ENCODE measurements at places on chromosomes 12 and 14. TPM values are rescaled to one million over a fixed set of nuclear protein-coding genes. Genes with fewer than 3 reads are reported as not detected.

The KLRD1 gene
- 58.2 TPM for total RNA-seq

The CLEC2B gene
- 70.3 TPM for total RNA-seq

The BATF gene
- 220 TPM for total RNA-seq

GRCh38 chr14:52640137-52640536, 55.2 kb downstream of the ERO1A start:
- no peak for DNase-seq
- peaks cover 14% of the 10 kb centered on the region for H3K36me3 ChIP-seq
- H3K4me3 ChIP-seq = no peak overlapping the region
- no peaks in the 10 kb centered on the region for H3K27me3 ChIP-seq

GRCh38 chr14:105817971-105818711, 291.8 kb downstream of the TMEM121 start:
- no peak for DNase-seq
- H3K4me3 ChIP-seq = no peak overlapping the region
- H3K4me1 ChIP-seq = no peaks in the 10 kb centered on the region
- H3K27ac ChIP-seq = no peak overlapping the region

DNA sequence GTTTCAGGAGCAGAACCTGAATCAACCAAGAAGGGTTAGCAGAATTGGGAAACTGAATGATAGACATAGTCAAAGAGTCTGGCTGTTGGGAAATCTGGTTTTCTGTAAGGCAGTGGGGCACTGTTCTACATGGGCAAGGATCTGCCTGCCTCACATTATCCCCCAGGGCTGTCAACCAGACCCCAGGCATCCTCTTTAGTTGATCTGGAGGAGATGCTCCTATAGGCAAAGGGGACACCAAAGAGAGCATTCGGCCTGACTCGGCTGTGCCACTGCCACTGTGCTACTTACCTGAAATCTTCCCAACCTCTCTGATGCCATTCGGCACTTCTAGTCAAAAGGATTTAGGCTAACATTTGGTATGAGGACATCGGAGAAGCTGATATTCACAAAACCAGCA, 4.1 kb downstream of the ISCU start:
- no peak for DNase-seq
- H3K4me3 ChIP-seq = no peak overlapping the region
- H3K27me3 ChIP-seq = no peaks in the 10 kb centered on the region
- no peak overlapping the region for H3K27ac ChIP-seq
- H3K4me1 ChIP-seq = peaks cover 18% of the 10 kb centered on the region
- peaks cover 30% of the 10 kb centered on the region for H3K36me3 ChIP-seq

The GABARAPL1 gene
- total RNA-seq = 24.9 TPM

GRCh38 chr12:120916561-120916960, 12.4 kb upstream of the SPPL3 start:
- no peaks in the 10 kb centered on the region for H3K4me1 ChIP-seq
- no peak for DNase-seq
- peaks cover 11% of the 10 kb centered on the region for H3K36me3 ChIP-seq
- H3K4me3 ChIP-seq = no peak overlapping the region
- H3K27me3 ChIP-seq = no peaks in the 10 kb centered on the region

GRCh38 chr12:117587631-117588287, 226.3 kb upstream of the NOS1 start:
- no peaks in the 10 kb centered on the region for H3K4me1 ChIP-seq
- H3K36me3 ChIP-seq = no peaks in the 10 kb centered on the region
- H3K4me3 ChIP-seq = no peak overlapping the region

GRCh38 chr12:91140026-91140931, 29.0 kb upstream of the LUM start:
- H3K27me3 ChIP-seq = no peaks in the 10 kb centered on the region
- no peak overlapping the region for H3K4me3 ChIP-seq
- H3K4me1 ChIP-seq = no peaks in the 10 kb centered on the region
- DNase-seq = no peak
- no peaks in the 10 kb centered on the region for H3K36me3 ChIP-seq

DNA sequence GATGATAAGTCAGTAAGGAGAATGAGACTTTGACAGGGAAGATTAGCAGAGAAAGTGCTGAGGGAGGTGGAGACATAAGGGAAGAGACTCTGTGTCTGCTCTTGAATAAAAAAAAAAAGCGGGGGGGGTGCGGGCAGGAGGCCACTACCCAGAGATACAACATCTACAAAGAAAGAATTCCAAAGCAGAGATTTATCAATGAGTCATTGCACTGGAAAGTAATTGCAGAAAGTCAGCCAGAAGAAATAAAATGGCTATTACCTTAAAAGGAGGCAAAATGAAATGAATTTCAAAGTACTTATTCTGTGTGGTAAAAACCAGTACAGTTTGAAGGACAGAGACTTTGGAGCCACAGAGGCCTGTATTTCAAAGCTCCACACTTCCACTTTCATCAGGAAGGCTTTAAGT, 267.1 kb upstream of the PRKD1 start:
- H3K4me3 ChIP-seq = no peak overlapping the region
- H3K27me3 ChIP-seq = no peaks in the 10 kb centered on the region
- no peaks in the 10 kb centered on the region for H3K4me1 ChIP-seq
- no peak for DNase-seq
- no peak overlapping the region for H3K27ac ChIP-seq
- H3K36me3 ChIP-seq = no peaks in the 10 kb centered on the region

The LRRK2 gene
- total RNA-seq = 0.29 TPM

GRCh38 chr14:91163316-91163715, 49.4 kb downstream of the DGLUCY start:
- peaks cover 5% of the 10 kb centered on the region for H3K36me3 ChIP-seq
- H3K27ac ChIP-seq = no peak overlapping the region
- H3K4me1 ChIP-seq = no peaks in the 10 kb centered on the region
- no peak overlapping the region for H3K4me3 ChIP-seq
- no peaks in the 10 kb centered on the region for H3K27me3 ChIP-seq

The B4GALNT1 gene
- total RNA-seq = 1.5 TPM

DNA sequence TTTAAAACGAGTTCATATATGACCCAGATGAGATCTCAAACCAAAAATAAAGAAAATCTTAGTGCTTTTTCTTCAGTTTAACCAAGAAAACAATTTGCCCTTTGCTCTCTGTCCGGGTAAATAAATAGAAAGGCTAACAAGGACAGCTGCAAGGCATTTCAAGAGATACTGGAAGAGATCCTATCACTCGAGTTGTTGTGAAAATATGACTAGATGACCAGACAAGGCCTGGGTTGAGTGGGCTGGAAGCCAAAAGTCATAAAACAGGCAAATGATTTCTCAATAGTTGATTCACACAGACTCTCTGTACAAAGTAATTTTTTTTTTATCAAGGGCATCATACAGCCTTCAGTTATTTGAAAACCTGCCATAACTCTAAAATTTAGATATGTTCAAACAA, 55.9 kb upstream of the AVPR1A start:
- H3K4me3 ChIP-seq = no peak overlapping the region
- H3K4me1 ChIP-seq = no peaks in the 10 kb centered on the region
- no peaks in the 10 kb centered on the region for H3K27me3 ChIP-seq

- DNase-seq = no peak
- H3K4me1 ChIP-seq = no peaks in the 10 kb centered on the region
- no peaks in the 10 kb centered on the region for H3K36me3 ChIP-seq
- H3K4me3 ChIP-seq = no peak overlapping the region
Measured at GRCh38 chr12:84982888-84983287, 53.2 kb downstream of the TSPAN19 start.

DNA sequence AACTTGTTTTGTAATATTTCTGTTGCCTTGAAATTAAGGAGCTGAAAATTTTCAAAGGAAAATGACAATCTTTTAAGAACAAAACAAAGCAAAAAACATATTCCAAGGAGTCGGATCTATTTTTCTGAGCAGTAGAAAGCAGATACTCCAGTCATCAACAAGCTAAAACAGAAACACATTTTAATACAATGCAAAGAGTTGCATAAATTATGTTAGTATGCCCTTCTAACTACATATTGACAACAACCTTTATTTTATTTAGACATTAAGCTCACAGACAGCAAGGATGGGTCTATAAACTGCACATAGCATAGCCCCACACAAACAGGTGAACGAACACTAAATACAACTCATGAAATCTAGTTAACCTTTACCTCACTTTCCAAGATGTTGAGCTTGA, 106.0 kb downstream of the PPP1R12A start:
- H3K4me1 ChIP-seq = peaks cover 21% of the 10 kb centered on the region
- H3K27ac ChIP-seq = no peak overlapping the region
- no peak for DNase-seq
- no peaks in the 10 kb centered on the region for H3K27me3 ChIP-seq

The TMPRSS12 gene
- not detected for total RNA-seq

DNA sequence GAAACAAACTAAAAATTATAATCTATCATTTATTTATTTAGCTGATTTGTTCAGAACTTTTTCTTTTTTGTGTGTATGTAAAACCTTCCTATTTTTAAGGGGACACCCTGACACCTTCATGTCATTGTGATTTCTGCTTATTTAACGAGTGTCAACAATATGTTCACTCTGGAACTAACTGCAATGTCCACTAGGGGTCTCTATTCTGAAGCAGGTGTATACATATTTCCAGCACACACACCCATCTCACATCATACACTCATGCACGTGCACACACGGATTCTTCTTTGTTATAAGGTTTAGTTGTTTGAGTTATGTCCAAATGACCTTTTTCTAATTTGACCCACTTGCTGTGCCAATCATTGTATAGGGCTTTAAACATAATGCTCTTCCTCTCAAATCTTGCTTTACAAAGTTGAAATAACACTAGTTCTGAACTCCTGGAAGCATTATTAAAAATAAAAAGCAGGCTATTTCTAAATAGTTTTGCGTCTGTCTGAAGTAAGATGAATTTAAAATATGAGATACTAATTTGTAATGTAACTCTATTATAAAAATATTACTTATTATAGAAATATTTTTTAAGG, 15.5 kb downstream of the E2F7 start:
- no peak overlapping the region for H3K4me3 ChIP-seq
- DNase-seq = no peak
- H3K27me3 ChIP-seq = no peaks in the 10 kb centered on the region
- H3K27ac ChIP-seq = no peak overlapping the region

DNA sequence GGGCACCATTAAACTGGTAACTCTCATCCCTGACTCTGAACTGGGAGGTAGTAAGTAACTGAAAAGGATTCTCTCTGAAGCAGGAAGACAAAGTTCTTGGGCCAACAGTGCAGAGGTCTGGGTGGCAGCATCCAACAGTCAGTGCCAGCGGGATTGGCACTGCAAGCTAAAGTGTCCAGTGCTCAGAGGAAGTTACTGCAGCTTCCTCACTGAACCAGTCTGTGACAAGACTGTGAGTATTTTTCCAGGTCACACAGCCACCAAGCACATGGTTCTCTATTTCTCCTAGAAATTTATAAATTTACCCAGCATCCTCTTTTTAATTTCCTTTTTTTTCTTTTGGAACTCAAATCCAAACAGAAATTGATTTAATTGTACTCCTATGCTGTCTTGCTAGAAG, 81.6 kb upstream of the FAR2 start:
- DNase-seq = no peak
- H3K36me3 ChIP-seq = no peaks in the 10 kb centered on the region

GRCh38 chr12:93911396-93911795, 234.2 kb downstream of the CRADD start:
- no peak for DNase-seq
- H3K36me3 ChIP-seq = no peaks in the 10 kb centered on the region
- no peak overlapping the region for H3K27ac ChIP-seq
- H3K27me3 ChIP-seq = no peaks in the 10 kb centered on the region
- no peak overlapping the region for H3K4me3 ChIP-seq

DNA sequence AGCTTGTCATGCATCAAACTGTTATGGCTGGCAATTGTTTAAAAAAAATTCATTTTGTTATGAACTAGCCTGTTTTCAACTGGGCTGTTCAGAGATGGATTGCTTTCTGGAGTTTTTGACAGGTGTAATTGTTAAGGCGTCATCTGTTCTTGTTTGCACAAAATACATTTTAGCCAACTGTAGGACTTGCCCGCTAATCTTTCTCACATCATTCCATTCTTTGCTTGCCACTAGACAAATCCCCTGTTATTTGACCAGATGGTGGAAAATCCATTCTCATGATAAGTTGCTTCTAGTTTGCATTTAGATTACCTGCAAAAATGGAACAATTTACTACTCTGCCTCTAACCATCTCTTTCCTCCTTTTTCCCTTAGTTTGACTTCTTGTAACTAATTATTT, 114.3 kb downstream of the NPAS3 start:
- peaks cover 6% of the 10 kb centered on the region for H3K36me3 ChIP-seq
- H3K4me3 ChIP-seq = no peak overlapping the region
- H3K27ac ChIP-seq = no peak overlapping the region
- no peaks in the 10 kb centered on the region for H3K4me1 ChIP-seq
- no peak for DNase-seq

GRCh38 chr12:117538032-117538690, 176.7 kb upstream of the NOS1 start:
- no peak for DNase-seq
- no peak overlapping the region for H3K4me3 ChIP-seq
- H3K27me3 ChIP-seq = peaks cover 15% of the 10 kb centered on the region
- no peak overlapping the region for H3K27ac ChIP-seq

The LTBR gene
- 3.9 TPM for total RNA-seq

- no peak overlapping the region for H3K27ac ChIP-seq
- H3K36me3 ChIP-seq = no peaks in the 10 kb centered on the region
- H3K4me3 ChIP-seq = no peak overlapping the region
- no peaks in the 10 kb centered on the region for H3K27me3 ChIP-seq
Measured at GRCh38 chr14:68482772-68483395, 310.0 kb downstream of the ZFP36L1 start.

GRCh38 chr12:127785540-127785939, 481.4 kb upstream of the TMEM132C start:
- H3K36me3 ChIP-seq = no peaks in the 10 kb centered on the region
- no peak for DNase-seq
- H3K4me3 ChIP-seq = no peak overlapping the region
- no peak overlapping the region for H3K27ac ChIP-seq
- H3K4me1 ChIP-seq = no peaks in the 10 kb centered on the region
- H3K27me3 ChIP-seq = no peaks in the 10 kb centered on the region

DNA sequence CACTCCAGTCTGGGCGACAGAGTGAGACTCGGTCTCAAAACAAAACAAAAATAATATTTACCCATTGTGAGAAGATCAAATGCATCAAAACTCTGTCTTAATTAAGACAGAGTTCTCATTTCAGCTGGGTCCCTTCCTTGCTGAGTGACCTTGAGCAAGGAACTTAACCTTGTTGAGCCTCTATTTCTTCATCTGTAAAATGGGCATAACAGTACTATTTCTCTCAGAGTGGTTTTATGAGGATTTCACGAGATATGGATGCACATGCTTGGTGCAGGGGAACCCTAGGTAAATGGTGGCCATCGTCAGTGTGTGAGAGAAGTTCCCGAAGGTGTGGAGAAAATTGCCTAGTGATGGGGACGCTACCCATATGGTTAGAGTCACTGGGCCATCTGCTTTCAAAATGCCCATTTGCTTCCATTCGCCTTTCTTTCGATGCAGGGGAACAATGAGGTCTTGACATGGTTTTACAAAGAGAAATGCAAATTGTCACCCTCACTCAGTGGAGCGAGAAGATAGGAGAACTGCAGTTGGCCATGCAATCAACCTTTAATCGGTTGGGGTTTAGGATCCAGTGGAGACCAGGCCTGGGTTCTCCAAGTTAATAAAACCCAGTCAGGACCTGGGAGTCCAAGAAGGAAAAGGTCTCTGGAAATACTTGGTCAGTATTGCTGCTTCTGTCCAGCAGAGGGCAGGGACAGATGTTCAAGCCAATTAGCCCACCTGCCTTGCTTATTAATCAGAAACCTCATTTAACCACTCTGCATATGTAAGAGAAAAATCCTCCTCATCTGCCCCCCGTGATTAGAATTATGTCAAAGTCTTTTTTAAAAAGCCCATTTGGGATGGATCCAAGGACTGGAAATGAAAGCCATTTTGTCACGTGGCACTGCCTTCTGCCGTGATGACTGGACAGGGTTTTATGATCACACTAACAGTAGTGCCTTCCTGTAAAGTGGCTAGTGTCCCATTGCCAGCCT, 37.2 kb downstream of the CFAP251 start:
- no peaks in the 10 kb centered on the region for H3K27me3 ChIP-seq
- no peak overlapping the region for H3K4me3 ChIP-seq
- no peak overlapping the region for H3K27ac ChIP-seq
